ENCODE measurements at places on chromosomes 11 and 22. TPM values are rescaled to one million over a fixed set of nuclear protein-coding genes. Genes with fewer than 3 reads are reported as not detected.

NF2 gene
- 40.6 TPM for total RNA-seq

- DNase-seq, result peak; percentile 71
Measured at GRCh38 chr22:38228873-38229740, 27.3 kb downstream of the MAFF start.

GRCh38 chr22:20107951-20108756 lies 7.8 kb upstream of the RANBP1 start:
- DNase-seq, result peak; percentile 32

MS4A8 gene
- not detected for total RNA-seq

MS4A4E gene
- 1.1 TPM for total RNA-seq

PATE4 gene
- not detected for total RNA-seq

- DNase-seq, result no peak
Measured at GRCh38 chr11:1120532-1121330, 37.0 kb upstream of the MUC5AC start.

DNA sequence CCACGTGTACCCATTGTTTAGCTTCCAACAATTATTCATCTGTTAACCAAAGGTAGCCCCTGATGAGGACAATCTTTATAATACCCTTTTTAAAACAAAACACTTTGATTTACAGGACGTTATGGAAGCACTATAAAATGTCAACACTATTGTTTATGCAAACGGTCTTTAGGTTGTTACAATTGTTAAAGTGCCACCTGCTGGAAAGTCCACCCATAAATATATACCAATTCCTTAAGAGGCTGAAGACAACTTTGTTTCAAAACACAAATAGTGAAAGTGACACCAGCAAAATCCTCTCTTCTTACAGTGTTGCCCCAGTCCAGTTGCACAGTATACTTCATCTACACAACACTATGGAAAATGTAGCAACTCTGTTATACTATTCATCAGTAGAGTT lies 68.9 kb upstream of the SLN start:
- no peak for DNase-seq

CALCB gene
- total RNA-seq, result not detected

- DNase-seq, result no peak
Measured at GRCh38 chr11:85132851-85133585, 494.1 kb downstream of the DLG2 start.

GRCh38 chr11:117613521-117613920 lies 183.5 kb downstream of the DSCAML1 start:
- DNase-seq, result no peak

GRCh38 chr22:39631381-39632286 lies 61.1 kb downstream of the CACNA1I start:
- DNase-seq, result no peak

DNA sequence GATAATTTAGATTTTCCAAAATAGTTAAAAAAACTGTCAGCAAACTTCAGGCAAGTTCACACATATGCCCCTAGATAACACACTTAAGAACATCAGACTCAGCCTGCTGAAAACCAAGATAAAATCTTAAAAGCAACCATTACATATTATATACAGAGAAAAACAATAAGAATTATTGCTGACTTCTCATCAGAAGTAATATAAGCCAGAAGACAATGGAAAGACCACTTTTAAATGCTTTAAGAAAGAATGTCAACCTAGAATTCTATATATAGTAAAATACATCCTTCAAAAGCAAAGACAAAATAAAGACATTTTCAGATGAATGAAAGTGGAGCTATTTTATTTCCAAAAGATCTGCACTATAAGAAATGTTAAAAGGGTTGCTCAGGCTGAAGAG lies 37.8 kb upstream of the SC5D start:
- DNase-seq, result no peak
